Stimulated activated CD4-positive, alpha-beta T cell treated with anti-CD3 and anti-CD28 coated beads, Interleukin-15, amount 100 ng/mL, for 1 hour (primary cell): ENCODE measurements at places on chromosomes 3 and 15.

DNA sequence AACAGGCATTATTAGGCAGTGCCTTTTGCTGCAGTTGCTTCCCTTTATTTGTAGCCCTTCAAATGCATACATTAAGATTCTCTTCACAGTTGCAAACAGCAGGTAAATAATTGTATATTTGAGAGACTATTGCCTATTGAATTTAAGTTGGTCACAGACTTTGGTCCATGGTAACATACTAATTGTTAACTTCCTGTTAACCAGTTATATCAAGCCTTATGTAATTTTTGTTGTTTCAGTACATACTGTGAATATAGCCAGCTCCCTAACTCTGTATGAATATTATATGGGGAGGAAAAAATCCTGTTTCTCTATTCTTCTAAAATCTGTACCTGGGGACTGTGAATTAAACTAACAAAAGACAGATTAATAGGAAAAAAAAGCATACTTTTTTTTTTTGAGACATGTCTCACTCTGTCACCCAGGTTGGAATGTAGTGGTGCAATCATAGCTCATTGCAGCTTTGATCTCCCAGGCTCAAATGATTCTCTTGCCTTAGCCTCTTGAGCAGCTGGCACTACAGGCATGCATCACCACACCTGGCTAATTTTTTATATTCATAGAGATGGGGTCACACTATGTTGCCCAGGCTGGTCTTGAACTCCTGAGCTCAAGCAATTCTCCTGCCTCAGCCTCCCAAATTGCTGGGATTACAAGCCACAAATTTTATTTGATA is 53.2 kb downstream of the CHL1 start:
- no peak for DNase-seq

DNA sequence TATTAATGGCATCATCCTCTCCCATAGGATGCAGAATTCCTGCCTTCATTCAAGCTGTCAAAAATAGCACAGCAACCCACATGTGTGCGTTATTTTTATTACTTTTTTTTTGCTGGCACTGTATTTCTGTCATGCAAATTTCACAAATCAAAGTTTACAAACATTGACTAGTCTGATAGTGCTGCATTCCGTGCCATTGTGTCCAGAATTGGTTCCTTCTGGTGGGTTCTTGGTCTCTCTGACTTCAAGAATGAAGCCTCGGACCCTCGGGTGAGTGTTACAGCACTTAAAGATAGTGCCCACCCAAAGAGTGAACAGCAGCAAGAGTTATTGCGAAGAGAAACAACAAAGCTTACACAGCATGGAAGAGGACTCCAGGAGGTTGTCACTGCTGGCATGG is 490.2 kb downstream of the GABRG3 start:
- DNase-seq = no peak

GRCh38 chr3:104961851-104962250 is 404.9 kb upstream of the ALCAM start:
- DNase-seq = no peak

DNA sequence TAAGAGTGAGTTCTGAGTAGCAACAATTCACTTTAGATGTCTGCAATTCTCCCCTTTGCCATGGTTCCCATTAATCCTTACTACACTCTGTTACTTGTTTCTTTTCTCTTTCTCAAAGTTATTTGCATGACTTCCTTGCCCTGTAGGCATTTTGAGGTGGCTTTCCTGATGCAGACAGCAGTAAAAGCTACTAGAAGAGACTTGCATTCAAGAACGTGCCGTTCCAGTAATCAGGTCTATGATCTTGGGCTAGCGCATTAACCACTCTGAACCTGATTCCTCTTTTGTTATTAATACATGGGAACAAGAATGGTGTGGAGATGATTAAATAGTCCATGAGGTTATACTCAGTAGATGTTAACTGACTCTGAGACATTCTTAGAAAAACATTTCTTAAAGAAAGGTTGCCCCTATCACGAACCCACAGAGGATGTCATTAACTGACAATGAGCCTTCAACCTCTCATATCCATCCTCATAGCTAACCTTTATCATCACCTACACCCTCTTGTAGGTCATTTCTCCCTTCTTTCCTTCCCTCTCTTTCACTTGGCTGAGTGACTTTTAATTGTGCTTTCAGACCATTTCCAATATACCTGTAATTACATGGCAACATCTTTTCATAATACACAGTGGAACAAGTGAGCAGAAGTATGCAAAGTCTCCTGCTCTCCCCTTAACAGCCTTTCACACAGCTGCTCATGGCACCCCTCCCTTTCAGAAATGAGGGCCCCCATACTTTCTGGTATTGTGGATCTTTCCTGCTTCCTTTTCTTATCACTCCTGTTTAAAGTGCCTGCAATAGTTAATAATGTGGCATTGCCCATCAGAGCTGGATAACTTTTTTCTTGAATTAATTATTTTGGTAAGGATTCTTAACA is 175.9 kb downstream of the CHST2 start:
- DNase-seq = no peak

DNA sequence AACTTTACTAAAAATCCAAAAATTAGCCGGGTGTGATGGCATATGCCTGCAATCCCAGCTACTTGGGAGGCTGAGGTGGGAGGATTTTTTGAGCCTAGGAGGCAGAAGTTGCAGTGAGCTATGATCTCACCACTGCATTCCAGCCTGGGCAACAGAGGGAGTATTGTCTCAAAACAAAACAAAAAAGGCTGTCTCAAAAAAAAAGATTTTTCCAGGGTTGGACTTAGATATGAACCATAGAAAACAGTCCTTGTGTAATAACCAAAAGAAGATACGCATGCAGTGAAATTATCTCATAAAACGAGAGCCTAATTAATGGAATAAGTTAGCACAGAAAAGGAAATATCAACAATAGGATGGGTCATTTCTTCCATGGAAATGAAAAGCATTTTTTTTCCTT is 320.4 kb upstream of the RASGRP1 start:
- DNase-seq = no peak

- DNase-seq = no peak
Observed at GRCh38 chr3:171044835-171045793, 18.6 kb upstream of the SLC2A2 start.

DNA sequence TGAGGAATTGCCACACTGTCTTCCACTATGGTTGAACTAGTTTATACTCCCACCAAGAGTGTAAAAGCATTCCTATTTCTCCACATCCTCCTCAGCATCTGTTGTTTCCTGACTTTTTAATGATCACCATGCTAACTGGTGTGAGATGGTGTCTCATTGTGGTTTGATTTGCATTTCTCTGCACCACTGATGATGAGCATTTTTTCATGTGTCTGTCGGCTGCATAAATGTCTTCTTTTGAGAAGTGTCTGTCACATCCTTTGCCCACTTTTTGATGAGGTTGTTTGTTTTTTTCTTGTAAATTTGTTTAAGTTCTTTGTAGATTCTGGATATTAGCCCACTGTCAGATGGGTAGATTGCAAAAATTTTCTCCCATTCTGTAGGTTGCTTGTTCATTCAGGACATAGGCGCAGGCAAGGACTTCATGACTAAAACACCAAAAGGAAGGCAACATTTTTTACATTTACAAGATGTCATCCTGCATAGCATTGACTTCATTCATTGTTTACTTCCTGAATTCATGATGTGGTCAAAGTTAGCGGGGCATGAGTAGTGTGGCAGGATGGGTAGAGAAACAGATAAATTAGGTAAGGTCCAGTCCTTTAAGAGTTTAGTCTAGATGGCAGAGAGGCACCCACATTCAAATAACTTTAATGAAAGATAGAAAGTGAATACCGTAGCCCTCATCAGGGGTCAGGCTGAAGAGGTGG is 45.1 kb upstream of the LPP start:
- no peak for DNase-seq

GRCh38 chr3:113161661-113162060 is 49.7 kb upstream of the BOC start:
- DNase-seq = no peak

DNA sequence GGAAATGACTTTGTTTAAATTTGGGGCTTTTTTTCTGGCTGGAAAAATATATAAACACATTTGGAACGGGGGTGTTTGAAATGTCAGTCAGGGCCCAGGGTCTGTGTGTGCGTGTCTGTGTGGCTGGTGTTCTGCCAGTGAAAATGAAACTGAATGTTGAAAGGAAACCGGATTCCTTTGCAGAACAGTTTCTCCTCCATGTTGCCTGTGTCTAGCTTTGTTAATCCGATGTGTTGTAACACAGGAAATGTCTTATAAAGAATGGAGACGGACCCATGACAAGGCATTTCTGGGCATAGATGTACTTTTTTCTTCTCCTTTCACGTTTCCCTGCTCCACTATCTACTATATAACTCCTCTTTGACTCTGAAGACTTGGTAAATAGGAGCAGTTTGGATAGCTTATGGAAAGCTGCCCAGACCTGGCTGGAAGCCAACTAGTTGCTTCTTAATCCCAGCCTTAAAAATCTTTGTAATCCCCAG is 2.8 kb downstream of the SQOR start:
- DNase-seq = no peak

DNA sequence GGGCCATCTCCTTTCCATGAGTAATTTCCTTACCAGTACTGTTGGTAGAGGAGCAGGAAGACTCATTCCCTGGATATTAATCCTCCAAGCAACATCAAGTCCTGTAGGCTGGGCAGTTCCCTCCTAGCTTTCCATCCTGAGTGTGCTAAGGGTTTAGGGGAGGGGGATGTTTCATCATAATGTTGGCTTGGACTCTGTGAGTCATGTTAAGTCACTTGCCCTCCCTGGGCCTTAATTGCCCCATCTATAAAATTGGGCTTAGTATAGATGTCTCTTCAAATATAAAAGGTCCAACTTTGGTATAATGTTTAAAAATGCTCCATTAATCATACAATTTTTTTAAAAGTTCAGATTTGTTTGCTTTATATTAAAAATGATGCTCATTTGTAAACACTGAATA is 52.7 kb downstream of the TLE3 start:
- no peak for DNase-seq

- no peak for DNase-seq
Observed at GRCh38 chr3:100697172-100697571, 12.1 kb upstream of the TFG start.

DNA sequence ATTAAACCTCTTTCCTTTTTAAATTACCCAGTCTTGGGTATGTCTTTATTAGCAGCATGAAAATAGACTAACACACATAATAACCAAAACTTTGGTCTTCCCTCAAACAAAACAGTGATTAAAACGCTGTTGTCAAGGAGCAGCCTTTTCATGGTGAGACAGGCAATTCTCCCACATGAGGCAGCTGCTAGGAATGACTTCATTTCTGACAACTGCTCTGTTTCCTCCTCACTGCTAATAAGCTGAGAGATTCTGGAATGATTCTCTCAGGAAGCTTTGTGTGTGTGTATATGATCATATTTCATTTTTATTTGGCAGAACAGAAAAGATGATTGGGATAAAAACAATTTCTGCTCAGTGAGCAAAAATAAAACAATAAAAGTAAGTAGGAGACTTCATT is 580.6 kb upstream of the ADAMTS9 start:
- no peak for DNase-seq

DNA sequence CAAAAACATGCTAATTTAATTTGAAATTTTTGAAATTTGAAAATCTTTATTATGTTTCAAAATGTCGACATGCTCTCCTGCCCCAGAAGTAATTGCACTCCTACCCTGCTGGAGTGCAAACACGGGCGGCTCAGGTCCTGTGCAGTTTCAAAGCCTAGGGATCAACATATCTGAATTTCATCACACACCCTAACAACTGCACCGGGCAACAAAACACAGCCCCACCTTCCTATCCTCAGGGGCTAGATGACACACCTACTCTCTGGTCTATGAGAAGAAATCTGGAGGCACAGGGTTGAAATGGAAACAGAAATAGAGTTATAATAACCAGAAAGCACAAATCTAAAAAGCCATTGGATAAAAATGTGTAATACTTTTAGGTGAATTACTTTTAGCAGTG is 61.4 kb downstream of the BFSP2 start:
- no peak for DNase-seq

- no peak for DNase-seq
Observed at GRCh38 chr3:88057630-88058305, 1.0 kb downstream of the CGGBP1 start.

DNA sequence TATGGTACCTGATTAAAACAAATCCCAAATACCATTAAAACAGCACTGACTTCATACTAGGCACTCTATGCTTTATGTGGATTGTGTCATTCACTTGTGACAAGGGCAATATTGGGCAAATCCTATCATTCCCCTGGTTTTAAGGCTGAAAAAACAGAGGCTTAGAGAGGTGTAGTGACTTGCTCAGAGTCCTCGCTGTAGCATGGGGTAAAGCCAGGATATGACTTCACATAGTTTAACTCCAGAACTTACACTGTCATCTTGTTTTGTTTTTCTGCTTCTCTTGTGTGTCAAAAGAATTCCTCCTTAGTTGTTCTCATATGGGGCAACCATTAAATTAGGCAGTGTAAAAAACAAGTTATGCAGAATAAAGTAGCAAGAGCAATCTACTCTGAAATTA is 40.3 kb upstream of the ICE2 start:
- no peak for DNase-seq
